ENCODE measurements at places on chromosomes 13 and 19. TPM values are rescaled to one million over a fixed set of nuclear protein-coding genes. Genes with fewer than 3 reads are reported as not detected.

The CUL4A gene
- 55.7 TPM for total RNA-seq

The PRR19 gene
- 1.4 TPM for total RNA-seq

- no peak for DNase-seq
Measured at GRCh38 chr13:71864094-71864985, 2.7 kb downstream of the DACH1 start.

DNA sequence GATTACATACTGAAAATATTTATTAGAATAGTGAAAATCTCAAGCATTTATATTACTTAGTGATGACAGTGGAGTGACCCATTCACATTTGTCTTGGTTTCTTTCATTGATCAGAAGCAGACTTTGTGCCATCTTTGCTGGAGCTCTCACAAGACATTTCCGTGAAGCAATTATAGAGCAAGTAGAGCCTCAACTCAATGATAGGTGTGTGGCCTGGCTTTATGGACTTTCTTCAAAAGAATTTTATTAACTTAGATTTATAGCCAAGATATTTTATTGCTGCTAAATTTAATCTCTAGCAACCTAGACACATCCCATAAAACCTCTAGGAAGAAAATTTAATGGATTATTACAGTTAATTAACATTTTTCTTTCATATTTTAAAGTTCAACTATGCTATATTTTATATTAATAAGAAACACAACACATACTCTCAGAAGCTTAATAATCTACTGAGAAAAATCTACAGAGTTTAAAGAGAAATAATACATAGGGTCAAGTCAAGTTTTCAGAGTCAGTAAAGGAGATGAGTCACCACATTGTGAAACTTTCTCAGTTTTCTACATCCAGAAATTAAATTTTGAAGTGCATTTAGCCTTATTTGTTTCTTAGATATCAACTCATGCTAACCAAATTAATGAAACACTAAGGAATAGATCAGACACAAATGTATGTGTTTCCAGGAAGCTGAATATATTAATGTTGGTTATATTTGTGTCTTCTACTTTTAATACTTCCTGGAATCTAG is 160.5 kb downstream of the LACC1 start:
- no peak for DNase-seq

The KLK14 gene
- total RNA-seq: not detected

The PRSS57 gene
- not detected for total RNA-seq

- DNase-seq: no peak
Measured at GRCh38 chr13:30796132-30796572, 60.8 kb downstream of the ALOX5AP start.

- peak; percentile 77 for DNase-seq
Measured at GRCh38 chr19:47697863-47698609, 15.2 kb upstream of the EHD2 start.

The PLIN5 gene
- total RNA-seq: 2.0 TPM

DNA sequence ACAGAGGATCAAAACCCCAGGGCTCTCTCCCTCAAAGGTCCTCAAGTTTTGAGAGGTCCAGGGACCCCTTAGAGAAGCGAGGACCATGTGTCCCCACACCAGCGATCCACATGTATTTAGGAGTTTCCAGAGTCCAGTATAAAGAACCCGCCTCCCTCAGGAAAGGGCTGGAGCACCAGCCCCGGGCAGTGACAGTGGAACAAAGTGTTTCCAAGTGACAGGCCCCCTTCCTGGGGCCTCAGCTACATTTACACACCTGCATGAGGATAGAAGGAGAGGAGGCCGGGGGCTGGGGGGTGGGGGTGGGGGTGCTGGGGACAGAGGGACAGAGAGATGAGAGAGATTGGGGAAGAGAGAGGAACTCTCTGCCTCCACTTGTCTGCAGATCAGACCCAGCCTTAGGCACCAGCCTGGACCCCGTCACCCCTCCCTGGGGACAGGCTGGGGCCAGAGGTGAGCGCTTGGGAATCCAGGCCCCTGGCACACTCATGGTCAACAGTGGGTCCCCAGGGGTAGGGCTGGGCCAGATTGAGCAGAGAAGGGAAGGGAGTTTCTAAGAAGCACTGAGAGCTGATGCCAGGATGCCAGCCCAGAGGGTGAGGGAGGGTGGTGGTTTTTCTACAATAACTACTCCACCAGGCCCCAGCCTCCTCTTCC is 802 bp downstream of the BCAM start:
- DNase-seq: no peak

The RFXAP gene
- total RNA-seq: 9.2 TPM

- no peak for DNase-seq
Measured at GRCh38 chr19:1826557-1827521, 14.8 kb upstream of the ATP8B3 start.

DNA sequence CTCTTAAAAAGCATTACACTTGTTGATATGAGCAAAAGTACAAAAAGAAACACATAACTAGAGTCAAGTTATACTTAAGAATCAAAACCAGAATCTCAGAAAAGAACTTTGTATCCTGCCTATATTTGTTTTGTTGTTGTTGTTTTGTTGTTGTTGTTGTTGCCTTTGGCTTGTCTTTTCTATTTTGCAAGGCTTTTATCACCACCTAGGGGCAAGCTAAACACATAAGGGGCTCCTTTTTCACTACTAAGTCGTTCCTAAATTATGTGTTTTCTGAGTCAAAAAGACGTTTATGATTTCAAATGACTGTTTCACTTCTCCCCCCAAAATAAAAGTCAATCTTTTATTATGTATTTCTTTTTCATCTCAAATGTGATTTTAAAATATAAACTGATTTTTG is 250.2 kb downstream of the RBM26 start:
- DNase-seq: no peak

DNA sequence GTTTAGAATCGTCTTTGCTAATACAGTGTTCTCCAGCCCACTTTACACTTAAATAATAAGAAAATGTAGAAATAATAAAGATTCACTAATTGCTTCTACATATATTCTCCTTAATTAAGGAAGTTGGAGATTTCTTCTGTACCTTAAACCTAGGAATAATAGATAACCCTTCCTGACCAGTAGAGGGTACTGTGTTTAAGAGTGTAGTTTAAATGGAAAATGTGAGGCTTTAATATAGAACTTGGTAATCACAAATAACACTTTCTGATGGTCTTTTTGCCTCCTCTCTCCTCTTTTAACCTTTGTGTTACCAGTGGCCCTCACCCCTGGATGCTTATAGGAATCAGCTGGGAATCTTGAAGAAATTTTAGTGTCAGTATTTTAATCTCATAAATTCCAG is 20.7 kb downstream of the POMP start:
- DNase-seq: no peak

- DNase-seq: no peak
Measured at GRCh38 chr13:101841698-101842097, 389.2 kb downstream of the ITGBL1 start.

The SIGLEC8 gene
- total RNA-seq: 2.0 TPM

The PLEKHF1 gene
- total RNA-seq: 1.9 TPM

DNA sequence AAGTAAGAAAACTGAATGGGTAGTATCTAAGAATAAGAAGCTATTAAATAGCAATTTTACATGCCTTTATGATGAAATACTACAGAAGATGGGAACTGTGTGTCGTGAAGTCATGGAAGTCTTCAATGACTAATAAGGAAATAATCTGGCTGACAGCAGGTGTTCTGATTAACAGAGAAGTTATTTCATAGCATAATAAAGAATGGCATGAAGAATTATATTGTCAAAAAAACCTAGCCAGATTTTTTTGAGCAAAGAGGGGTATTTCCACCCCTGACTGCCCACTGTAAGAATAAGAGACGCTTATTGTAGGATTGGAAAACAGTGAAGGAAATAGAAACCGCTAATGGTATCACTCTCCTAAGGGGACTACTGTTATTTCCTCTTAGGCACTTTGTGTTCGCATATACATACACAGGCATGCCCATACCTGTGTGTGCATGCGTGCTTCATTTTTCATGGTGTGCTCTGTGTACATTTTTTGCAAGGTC is 318.8 kb downstream of the SHISA2 start:
- no peak for DNase-seq

DNA sequence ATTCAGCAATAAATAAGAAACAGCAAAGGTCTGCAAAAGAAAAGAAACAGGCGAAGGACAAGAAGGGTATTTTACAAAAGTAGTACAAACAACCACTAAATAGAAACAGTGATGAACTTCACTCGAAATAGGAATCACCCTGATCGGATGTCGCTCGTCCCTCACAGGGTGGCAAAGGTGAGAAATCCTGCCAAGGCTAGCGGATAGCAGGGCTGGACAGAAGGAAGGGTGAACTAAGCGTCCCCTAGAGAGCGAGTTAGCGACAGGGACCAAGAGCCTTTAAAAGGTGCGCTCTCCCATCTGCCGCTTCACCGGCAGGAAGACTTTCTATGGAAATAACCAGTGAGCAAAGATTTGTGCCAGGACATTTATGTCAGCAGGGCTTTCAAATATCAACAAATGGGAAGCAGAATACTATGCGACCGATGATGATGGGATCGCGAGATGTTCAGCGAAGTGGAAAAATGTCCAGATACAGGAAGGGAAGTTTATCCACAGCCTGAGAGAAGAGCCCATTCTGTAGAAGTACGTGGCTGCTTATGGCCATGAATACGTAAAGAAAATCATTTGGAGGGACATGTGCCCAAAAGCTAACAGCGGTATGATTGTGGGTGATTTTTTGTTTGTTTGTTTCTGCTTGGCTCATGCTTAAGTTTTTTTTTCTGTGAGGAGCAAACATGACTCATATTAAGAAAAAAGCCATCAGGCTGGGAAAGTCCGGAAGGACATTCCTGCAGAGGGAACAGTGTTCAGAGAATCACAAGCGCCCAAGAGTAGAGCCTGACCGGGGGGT is 18.9 kb downstream of the ELAVL1 start:
- no peak for DNase-seq

- no peak for DNase-seq
Measured at GRCh38 chr13:53382008-53382407, 353.4 kb downstream of the OLFM4 start.

- DNase-seq: no peak
Measured at GRCh38 chr13:38803531-38803930, 116.7 kb downstream of the FREM2 start.

GRCh38 chr19:46066471-46066870 is 25.7 kb upstream of the IGFL4 start:
- DNase-seq: no peak

The FCAR gene
- not detected for total RNA-seq

GRCh38 chr19:3899531-3900294 is 19.2 kb downstream of the ATCAY start:
- DNase-seq: no peak

GRCh38 chr13:113788413-113789135 is 29.5 kb downstream of the TMEM255B start:
- no peak for DNase-seq

DNA sequence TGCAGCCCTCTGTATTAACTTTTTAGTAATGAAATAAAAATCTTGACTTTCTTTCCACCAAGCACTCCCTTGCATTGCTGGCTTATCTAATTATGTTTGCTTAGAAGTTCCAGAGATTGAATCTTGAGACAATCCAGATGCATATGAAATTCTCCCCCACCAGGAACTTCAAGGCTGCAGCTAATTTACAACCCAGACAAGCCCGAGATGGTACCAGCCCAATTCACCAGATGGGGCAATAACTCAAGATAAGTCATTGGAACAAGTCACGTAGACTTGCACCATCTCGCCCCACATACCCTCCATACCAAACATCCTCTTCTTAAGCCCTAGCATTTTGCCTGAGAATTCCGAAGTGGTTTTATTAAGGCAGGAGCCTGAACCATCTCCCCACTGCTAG is 29.0 kb downstream of the UTP14C start:
- no peak for DNase-seq

DNA sequence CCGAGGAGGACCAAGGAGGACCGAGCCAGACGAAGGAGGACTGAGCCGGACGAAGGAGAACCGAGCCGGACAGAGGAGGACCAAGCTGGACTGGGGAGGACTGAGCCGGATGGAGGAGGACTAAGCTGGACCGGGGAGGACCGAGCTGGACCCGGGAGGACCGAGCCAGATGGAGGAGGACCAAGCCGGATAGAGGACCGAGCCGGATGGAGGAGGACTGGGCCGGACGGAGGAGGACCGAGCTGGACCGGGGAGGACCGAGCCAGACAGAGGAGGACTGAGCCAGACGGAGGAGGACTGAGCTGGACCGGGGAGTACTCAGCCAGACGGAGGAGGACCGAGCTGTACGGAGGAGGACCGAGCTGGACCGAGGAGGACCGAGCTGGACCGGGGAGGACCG is 3.2 kb downstream of the PIP5K1C start:
- no peak for DNase-seq

DNA sequence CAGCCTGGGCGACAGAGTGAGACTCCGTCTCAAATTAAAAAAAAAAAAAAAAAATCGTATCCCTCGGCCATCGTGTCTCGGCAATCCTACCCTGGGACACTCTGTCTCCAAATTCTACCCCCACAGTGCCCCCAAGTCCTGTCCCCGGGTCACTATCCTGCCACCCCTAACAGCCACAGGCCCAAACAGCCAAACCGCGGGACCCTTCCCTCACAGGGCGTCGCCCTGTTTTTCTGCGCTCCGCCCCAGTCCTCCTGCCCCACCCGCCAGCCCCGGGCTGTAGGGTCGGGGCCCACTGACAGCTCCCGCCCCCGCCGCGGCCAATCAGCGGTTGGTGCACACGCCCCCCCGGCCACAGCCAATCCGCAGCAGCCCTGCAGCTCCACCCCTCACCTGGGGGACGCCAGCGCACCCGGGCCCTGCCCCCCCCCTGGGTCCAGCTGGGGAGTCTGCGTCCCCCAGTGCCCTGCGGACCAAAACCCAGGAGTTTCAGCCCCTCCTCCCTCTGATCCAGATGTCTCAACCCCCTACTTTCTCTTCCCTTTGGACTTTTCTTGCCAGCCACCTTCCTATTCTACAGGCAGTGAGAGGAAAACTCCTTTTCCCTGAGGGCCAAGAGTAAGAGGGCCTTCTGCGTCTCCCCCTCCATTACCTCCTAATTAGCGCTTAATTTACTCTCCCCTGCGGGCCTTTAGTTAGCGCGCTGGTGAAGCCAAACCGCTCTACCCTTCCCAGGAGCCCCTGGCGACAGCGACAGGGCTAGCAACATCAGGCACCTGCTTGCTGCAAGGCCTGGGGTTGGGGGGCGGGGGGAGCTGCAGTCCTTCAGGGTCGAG is 1.5 kb upstream of the BCAT2 start:
- DNase-seq: peak; percentile 72

The LGI4 gene
- total RNA-seq: 14.2 TPM

GRCh38 chr13:56906909-56907308 is 233.8 kb upstream of the PRR20A start:
- no peak for DNase-seq

GRCh38 chr13:91557328-91558090 is 159.1 kb downstream of the GPC5 start:
- no peak for DNase-seq

DNA sequence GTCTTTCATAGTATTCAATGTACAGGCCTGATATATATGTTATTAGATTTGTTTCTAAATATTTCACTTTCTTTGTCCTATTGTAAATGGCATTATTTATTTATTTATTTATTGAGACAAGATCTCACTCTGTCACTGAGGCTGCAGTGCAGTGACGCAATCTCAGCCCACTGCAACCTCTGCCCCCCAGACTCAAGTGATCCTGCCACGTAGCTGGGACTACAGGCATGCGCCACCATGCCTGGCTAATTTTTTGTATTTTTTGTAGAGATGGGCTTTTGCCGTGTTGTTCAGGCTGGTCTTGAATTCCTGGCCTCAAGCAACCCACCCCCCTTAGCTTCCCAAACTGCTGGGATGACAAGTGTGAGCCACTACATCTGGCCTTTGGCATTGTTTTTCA is 5.4 kb upstream of the GAS6 start:
- DNase-seq: no peak

- no peak for DNase-seq
Measured at GRCh38 chr13:78686461-78686860, 27.5 kb upstream of the OBI1 start.

GRCh38 chr19:29533578-29534544 is 8.1 kb downstream of the VSTM2B start:
- DNase-seq: no peak
